ENCODE measurements at places on chromosomes 4 and X. TPM values are rescaled to one million over a fixed set of nuclear protein-coding genes. Genes with fewer than 3 reads are reported as not detected.

DNA sequence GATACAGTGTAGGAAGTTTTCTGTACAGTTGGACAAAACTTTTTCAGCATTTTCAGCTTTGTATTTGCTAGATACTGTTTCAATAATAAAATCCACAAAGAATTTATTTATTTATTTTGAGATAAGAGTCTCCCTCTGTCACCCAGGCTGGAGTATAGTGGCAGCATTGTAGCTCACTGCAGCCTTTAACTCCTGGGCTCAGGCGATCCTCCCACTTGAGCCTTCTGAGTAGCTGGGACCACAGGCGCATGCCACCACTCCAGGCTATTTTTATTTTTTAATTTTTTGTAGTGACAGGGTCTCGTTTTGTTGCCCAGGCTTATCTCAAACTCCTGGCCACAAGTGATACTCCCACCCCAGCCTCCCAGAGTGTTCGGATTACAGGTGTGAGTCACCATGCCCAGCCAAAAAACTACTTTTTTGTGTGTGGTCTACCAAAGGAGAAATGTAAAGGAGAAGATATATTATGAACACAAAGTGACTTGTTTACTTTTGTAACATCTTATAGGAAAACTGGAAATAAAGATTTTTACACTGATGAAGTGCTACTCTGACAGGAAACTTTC lies 13.0 kb upstream of the SOWAHD start:
- no peak for DNase-seq

The XK gene
- polyA plus RNA-seq = 1.5 TPM

- no peak for DNase-seq
These were observed 5.3 kb upstream of the PDLIM3 start for GRCh38 chr4:185540487-185541120.

GRCh38 chr4:116627545-116627944 lies 457.8 kb downstream of the TRAM1L1 start:
- no peak for DNase-seq

- no peak for DNase-seq
These were observed 16.2 kb downstream of the HPF1 start for GRCh38 chr4:169741569-169741968.

The UGT2A1 gene
- not detected for polyA plus RNA-seq

DNA sequence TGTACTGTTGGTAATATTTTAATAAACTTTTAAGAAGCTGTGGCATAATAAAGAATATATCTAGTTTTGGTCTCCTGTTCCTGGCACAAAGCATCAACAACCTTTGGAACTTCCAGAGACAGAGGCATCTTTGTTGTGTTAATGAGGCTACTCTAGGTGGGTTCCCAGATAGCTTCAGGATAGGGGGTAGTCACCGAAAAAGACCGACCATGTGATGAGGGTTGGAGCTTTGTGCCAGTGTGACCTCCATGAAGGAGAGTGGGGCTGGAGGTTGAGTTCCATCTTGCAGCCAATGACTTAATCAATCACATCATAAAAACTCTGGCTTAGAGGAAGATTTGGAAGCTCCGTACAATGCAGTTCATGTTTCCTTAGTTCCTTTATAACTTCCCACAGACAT lies 9.9 kb downstream of the PPAT start:
- DNase-seq = no peak

DNA sequence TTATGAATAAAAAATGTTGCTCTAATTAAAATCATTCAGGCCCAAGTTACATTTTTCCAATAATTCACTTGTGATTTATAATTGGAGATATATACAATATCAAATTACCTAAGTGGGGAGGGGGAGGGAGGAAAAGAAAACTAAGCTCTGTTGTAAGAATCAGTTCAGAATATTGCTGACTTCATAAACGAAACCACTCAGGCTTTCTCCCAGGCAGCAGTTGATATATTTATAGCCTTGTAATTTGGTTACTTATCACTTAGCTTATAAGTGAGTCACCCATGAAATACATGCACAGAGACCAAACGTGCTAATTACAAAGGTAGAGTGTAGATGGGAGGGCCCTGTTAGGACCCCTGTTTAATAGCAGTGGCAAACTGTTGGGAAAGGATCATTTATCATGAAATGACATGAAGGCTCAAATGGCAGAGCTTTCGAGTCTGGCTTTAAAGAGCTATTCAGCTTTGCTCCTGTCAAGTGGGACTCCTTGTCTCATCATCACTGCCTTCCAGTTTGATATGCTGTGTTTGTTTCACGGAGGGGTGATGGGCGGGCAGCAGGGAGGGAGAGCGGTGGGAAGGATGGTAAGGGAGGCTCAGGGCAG lies 105.6 kb upstream of the PGRMC2 start:
- no peak for DNase-seq

The ING2 gene
- polyA plus RNA-seq = 28.0 TPM

DNA sequence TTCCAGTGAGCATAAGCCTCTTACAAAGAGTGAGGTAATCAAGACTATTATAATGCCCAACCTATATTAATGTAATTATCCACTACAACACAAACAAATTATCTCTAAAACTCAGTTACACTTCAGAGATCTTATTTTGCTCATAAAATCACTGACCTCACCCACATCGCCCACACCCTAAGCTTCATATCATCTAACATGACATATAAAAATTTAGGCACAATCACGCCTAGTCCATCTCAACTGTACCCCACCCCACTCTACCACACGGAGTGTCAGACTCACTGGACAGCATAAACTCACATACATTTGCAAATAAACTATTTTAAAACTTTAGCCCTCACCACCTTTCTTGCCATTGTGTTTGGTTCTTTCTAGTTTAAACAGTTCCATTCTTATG lies 252.4 kb downstream of the PCDH7 start:
- DNase-seq = no peak

- no peak for DNase-seq
These were observed 19.6 kb upstream of the NSUN7 start for GRCh38 chr4:40730091-40730679.

- no peak for DNase-seq
These were observed 111.9 kb upstream of the PPARGC1A start for GRCh38 chr4:24001486-24002329.

GRCh38 chr4:40594261-40595178 lies 35.1 kb downstream of the RBM47 start:
- no peak for DNase-seq

The PDGFC gene
- 2.5 TPM for polyA plus RNA-seq

The TMPRSS11A gene
- not detected for polyA plus RNA-seq

The MAGEA8 gene
- polyA plus RNA-seq = not detected

- no peak for DNase-seq
These were observed 1070.2 kb upstream of the TENM3 start for GRCh38 chr4:181173046-181173445.

The NEXMIF gene
- 0.01 TPM for polyA plus RNA-seq

- DNase-seq = no peak
These were observed 126.2 kb upstream of the ANXA10 start for GRCh38 chr4:167966143-167966542.

- DNase-seq = no peak
These were observed 110.3 kb upstream of the SCML1 start for GRCh38 chrX:17627026-17627425.

DNA sequence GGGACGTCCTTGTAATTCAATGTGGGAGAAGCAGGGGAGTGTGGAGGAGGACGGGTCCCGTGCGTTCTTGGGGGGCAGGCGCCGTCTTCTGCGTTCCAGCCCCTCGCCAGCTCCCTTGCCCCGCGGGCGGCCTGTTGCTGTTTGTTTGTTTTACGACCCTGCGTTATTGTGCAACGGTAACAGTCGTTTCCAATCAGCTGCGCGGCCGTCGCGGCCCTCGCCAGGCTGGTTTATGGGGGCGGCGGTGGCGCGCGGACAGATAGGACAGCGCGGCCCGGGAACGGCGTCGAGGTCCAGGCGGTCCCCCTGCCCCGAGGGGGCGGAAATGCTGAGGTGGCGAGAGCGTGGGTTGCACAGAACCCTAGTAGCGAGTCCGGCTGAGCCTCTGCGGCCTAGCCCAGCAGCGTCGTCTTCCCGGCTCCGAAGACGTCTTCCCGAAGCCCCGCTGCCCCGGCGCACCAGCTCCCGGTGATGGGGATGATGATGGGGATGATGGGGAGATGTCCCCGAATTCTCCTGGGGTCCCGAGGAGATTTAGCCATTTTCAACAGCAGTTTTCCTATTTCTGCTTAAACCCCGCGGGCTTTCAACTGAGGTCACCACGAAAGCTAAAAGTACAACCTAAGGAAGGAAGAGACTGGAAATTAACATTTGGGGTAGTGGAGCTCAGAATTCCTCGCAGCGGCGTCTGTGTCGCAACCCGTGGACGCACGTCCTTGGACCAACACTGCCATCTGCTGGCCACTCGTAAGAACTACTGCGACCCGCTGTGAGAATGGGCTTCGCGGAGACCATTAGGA lies 4.8 kb downstream of the PDGFRA start:
- peak; percentile 87 for DNase-seq

The TIGD4 gene
- 0.03 TPM for polyA plus RNA-seq

The SLITRK4 gene
- polyA plus RNA-seq = 8.6 TPM

DNA sequence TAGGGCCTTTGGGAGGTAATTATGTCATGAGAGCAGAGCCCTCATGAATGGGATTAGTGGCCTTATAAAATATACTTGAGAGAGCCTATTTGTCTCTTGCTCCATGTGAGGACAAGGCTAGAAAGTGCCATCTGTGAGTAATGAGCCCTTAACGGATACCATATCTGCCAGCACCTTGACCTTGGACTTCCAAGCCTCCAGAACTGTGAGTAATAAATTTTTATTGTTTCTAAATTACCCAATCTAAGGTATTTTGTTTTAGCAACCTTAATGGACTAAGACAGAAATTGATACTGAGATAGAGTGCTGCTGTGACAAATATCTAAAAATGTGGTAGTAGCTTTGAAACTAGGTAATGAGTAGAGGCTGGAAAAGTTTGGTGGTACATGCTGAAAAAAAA lies 285.0 kb upstream of the DIPK2B start:
- no peak for DNase-seq

GRCh38 chr4:48947731-48948130 lies 38.3 kb upstream of the CWH43 start:
- DNase-seq = no peak

The ERVMER34-1 gene
- polyA plus RNA-seq = not detected

- DNase-seq = no peak
These were observed 88.3 kb downstream of the AMELX start for GRCh38 chrX:11381464-11381863.

Data from psoas muscle (tissue), 8 donors.